Hematopoietic multipotent progenitor cell (in vitro differentiated cells): ENCODE measurements at places on chromosomes 4 and X.

DNA sequence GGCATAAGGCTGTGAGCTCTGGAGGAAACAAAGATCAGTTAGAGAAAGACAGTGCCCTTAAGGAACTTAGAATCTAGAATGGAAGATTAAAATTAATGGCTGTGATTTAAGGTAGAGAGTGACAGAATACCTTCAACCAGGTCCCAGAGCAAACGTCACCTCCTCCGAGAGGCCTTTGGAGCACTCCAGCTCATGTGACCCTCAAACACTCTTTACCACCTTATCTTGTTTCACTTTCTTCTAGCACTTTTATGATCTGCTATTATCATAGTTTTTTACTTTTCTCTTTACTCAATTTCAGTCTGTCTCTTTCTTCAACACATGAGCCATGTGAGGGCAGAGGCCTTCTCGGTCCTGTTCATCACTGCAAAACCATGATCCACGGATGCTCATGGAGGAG is 187.0 kb downstream of the SMIM20 start:
- DNase-seq = no peak

DNA sequence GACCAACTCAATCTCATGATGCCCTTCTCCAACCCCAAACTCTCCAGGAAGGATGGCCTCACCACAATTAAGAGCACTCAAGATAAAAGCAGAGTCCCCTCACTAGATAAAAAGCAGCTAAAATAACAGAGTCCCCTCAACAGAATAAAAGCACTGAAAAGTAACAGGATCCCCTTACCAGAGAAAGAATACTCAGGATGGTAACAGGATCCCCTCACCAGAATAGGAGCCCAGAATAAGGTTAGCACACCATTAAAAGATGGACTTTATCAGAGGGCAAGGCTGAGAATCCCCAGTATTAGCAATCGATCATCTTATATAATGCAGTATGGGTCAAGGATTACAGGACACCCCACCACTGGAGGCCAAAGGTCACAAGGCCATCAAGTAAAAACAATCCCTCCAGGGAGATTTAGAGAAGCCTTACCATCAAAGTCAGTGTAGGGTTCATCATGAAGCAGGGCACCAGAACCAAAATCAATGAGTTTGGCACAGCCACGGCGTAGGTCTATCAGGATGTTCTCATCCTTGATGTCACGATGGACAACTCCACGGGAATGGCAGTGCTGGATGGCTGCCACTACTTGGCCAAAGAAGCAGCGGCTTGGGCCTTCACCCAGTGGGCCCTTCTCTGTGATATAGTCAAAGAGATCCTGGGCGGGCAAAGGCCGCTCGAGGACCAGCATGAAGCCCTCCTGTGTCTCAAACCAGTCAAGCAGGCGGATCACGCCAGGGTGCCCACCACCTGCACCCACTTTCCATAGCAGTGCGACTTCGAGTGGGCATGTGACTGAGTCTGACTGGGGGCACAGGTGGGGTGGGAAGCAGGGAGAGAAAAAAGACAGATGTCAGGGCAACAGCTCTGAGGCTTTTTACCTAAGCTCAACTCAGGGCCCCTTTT is 3.4 kb upstream of the SLC35A2 start:
- no peak for DNase-seq

DNA sequence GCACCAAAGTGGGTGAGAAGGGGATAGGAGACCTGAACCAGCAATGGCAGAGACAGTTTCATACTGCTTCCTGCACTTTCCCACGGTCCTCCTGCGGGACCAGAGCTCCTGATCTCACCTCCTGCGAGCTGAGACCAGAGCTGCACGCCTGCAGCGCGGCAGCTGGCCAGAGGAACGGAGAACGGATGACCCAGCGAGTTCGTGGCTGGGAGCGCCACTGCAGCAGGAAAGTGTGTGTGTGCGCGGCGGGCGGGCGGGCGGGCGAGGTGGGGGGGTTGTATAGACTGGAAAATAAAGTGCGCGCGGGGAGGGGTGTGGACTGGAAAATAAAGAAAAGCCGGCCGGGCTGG is 16.5 kb downstream of the MCF2 start:
- DNase-seq = no peak

DNA sequence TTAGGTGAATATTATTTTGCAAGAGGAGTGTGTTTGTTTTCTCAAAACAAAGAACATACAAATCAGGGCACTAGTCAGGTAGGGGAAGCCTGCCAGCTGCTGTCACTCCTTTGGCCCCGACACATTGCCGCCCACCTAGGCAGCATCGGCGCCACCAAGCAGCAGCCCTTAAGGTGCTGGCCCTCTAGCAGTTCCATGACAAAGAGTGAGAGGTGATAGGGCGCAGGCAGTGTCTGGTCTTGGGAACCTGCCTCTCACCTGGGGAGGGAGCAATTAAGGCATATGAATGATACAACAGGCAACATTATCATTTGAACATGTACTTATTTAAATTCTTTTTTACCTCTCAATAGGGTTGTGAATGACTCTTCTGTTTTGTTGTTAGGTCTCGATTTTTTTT is 135.1 kb downstream of the PLS3 start:
- no peak for DNase-seq

- DNase-seq = no peak
Measured at GRCh38 chr4:29390921-29391320, 1329.2 kb upstream of the PCDH7 start.

DNA sequence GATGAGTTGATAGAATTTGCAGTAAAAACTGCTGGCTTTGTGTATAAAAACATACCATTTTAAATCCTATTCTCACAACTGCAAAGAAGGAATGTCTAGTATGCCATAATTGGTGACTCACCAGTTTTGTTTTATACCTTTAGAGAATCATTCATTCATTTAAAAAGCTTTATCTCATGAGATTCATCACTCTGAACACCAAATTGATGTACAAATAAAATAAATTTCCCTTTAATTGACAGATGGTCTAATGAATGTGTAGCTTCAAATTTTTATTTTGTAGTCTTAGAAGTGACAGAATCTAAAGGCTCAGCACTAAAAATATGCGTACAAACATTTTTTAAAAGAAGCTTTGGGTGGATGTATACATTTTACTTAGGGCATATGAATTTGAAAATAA is 492.5 kb downstream of the GALNTL6 start:
- no peak for DNase-seq

GRCh38 chr4:162865102-162865501 is 301.6 kb downstream of the NAF1 start:
- DNase-seq = no peak

DNA sequence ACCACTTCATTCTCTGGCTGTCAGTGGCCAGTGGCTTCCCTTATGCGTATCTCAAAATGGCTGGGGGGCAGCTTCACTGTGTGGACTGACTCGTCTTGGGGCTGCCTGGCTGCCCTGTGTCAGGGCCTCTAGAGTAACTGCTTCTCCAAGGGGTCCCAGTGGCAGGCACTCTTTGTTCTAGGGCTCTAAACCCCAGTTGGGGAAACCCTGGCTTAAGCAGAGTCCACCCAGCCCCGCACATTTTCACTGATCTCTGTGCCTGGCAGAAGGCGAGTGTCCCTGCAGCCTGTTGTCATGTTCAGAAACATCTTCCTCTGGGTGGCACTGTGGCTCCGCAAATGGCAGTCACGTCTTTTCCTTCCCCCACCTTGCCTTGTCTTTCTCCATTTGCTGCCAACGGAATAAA is 59.7 kb downstream of the NBDY start:
- no peak for DNase-seq

GRCh38 chr4:8205241-8205707 is 6.2 kb downstream of the SH3TC1 start:
- DNase-seq = peak; percentile 72

- no peak for DNase-seq
Measured at GRCh38 chr4:17920681-17921080, 100.9 kb downstream of the LCORL start.

DNA sequence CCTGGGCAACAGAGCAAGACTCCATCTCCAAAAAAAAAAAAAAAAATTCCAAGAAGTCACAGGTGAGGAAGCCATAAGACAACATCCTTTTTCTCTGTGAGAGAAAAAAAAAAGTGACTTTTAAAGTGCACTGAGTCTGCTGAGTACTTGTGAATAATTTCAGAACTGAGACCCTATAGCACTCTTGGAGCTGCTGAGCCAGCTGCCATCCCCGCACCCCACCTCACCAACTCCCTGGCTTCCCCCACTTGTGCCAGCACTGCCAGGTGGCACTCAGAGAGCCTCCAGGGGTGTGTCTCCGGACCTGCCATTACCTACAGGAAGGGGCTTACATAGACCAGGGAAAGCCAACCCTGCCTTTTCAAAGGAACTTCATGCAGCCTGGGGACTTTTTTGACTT is 39.2 kb upstream of the HS3ST1 start:
- no peak for DNase-seq

DNA sequence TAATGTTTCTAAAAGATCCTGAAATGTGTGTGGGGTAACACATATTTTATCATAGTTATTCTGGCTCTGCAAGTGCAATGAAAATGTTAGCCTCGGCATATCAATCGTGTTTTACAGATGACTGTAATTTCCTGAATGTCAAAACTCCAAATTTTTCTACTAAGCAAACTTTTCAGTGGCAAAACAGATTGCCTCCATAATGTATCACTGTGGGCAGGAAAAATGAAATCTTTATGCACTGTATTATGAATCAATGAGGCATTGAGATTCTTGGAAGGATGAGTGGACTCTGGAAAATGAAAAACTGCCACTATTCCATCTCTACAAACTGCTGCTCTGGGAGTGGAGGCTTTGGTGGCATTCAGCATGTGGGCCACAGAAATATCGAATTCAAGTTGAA is 160.1 kb upstream of the MBNL3 start:
- no peak for DNase-seq

DNA sequence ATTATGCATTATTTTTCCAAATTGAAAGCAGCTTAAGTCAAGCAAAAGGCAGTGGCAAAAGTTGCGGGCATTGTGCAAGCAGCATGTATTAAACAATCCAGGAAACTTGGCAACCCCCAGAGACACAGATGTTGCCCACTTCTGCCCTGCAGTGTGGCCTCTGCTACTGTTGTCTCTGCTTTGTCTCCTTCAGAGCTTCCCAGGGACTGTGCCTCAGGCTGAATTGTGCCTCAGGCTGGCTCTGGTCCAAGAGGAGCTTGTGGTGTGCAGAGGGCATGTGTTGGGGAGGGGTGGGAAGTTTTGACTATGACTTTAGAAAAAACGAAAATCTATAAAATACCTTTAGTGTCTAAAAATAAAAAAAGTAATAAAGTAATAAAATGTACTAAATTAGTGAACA is 201.4 kb downstream of the CCSER1 start:
- DNase-seq = peak; percentile 18

- DNase-seq = no peak
Measured at GRCh38 chr4:41678086-41678816, 70.3 kb downstream of the PHOX2B start.

DNA sequence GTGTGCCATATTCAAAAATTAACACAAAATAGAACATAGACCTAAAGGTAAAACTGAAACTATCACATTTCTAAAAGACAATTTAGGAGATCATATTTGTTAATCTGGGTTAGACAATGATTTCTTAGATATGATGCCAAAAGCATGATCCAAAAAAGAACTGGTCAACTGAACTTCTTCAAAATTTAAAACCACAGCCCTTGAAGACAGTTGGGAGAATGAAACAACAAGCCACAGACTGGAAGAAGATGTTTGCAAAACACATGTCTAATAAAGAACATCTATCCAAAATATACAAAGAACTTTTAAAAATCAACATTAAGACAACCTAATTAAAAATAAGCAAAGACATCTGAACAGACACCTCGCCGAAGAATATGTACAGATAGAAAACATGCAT is 19.5 kb downstream of the COMMD8 start:
- DNase-seq = no peak

- DNase-seq = no peak
Measured at GRCh38 chr4:88720451-88721428, 23.1 kb upstream of the NAP1L5 start.

GRCh38 chrX:69396916-69397315 is 107.2 kb upstream of the NALF2 start:
- DNase-seq = no peak

GRCh38 chr4:38958453-38959190 is 73.6 kb downstream of the TMEM156 start:
- DNase-seq = no peak

GRCh38 chrX:9196961-9197640 is 163.2 kb upstream of the FAM9B start:
- DNase-seq = no peak

DNA sequence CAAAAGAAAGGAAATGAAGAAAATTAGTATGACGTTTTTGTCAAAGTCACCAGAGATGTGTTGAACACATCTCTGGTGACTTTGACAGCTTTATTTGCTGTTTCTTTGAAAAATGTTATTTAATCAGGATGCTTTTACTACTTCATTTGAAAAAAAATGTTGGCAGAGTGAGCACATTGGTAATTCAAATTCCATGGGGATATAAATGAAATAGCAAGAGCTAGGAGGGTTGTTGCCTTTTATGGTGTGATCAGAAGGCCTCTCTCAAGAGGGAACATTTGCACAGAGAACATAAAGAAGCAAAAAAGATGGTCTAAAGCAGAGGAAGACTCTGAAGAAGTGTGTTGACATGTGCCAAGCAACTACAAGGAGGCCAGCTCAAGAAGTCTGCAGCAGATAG is 46.6 kb upstream of the CXCL8 start:
- DNase-seq = no peak

DNA sequence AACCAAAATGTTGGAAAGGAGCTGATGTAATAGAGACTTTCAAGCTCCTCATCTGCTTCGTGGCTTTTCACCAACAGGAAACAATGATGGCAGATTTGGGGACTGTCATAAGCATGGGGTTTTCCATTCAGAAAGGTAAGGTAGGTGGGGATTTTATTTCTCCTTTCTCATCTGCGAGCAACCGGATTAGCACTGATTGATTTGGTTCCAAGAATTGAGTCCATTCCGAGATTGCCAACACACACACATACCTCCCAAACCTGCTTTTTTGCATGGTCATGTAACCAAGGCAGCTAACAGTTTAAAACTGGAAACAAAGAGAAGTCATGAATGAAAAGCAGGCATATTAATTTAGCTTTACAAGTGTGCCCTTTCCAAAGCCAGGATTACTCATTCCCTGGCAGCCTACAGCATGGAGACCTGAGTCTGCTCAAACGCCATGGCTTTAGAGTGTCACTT is 63.0 kb upstream of the LNX1 start:
- DNase-seq = no peak
